GOT3 (cell line): ENCODE measurements at places on chromosomes 6 and 20.

- no peak for DNase-seq
Observed at GRCh38 chr6:40720375-40720748, 133.2 kb upstream of the LRFN2 start.

DNA sequence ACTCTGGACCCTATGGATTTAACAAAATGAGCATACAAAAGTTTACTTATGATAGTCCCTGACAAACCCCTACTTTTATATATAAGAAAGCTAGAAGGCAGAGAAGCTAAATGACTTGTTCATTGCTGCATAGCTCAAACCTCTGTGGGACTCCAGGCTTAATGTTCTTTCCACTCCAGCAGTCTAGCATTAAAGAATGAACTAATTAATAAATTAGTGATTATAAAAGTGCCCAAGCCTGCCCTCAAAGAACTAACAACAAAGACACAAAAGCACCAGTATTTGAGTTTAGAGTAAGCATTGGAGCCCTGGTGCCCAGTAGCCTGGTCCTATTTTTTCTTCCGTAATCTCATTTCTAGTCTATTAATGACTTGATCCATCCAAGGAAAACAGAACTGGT is 59.9 kb downstream of the LAMA4 start:
- DNase-seq, result no peak

DNA sequence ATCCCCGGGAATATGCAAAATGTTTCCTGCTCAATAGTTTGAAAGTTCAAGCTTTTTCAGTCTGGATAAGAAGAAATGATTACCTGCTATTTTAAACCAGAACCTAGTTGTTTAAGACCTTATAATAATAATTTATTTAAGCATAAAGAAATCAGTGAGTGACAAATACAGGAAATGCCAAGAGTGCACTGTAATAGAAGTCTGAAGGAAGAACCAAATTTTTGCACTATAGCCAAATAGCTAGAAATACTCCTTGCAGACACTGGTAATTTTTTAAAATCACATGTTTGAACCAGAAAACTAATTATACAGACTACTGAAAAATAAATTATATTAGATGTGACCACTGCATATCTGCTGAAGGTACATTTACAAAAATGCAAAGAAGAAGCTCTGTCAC is 93.2 kb downstream of the MMS22L start:
- DNase-seq, result no peak

DNA sequence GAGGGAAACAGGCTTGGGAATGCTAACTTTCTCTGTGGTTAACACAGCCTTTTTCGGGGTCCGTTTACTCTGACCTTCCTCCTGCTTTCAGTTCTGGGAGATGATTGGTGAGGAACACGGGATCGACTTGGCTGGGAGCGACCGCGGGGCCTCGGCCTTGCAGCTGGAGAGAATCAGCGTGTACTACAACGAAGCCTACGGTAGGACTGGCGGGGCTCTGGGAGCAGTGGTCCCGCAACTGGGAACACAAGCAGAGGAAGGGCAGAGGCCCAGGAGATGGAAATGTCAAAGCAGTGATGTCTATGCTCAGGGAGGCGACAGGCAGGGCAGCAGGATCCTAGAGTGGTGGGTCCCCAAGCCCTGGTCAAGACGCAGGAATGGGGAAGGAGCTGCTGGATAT is 3.5 kb downstream of the TUBB1 start:
- no peak for DNase-seq

DNA sequence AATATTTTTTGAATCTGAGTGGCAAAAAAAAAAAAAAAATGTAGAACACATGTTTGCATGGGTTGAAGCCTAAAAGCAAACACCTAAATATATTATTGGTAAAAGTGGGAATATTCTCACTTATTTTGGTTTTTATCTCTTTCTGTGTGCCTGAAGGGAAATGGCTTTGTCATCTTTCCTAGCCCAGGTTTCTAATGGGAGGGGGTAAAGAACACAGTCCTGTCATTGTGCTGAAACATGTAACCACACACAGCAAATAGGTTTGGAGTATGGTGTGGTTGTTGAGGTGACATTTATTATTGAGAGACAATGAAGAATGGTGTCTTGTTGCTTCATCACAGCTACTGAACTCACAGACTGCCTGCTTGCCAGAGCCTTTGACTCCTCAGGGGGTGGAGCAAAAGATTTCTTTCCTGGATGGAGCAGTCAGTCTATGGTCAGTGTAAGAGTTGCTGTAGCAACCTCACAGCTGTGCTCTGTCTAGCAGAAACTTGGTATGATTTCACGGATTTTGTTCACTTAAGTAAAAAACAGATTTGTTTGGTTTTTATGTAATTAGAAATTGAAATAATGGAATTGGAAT is 70.2 kb downstream of the CEP57L1 start:
- no peak for DNase-seq
